Stimulated activated CD8-positive, alpha-beta memory T cell treated with anti-CD3 and anti-CD28 coated beads, Interleukin-2, amount 100 ng/mL, for 1 hour (primary cell): ENCODE measurements at places on chromosomes 5 and 9.

- no peak for DNase-seq
Observed at GRCh38 chr9:2043881-2044462, 28.8 kb downstream of the SMARCA2 start.

DNA sequence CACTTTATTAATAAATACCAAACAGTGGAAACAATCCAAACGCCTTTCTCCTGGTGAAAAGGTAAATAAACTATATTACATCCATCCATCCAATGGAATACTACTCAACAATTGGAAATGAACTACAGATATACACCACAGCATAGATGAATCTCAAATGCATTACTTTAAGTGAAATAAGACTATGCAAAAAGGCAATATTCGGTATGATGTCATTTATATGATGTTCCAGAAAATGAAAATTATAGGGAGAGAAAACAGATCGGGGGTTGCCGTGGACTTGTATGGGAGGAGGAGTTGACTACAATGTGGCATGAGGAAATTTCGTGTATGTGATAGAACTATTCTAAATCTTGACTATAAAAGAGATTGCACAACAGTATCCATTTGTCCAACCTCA is 27.5 kb upstream of the SLIT3 start:
- DNase-seq = no peak

DNA sequence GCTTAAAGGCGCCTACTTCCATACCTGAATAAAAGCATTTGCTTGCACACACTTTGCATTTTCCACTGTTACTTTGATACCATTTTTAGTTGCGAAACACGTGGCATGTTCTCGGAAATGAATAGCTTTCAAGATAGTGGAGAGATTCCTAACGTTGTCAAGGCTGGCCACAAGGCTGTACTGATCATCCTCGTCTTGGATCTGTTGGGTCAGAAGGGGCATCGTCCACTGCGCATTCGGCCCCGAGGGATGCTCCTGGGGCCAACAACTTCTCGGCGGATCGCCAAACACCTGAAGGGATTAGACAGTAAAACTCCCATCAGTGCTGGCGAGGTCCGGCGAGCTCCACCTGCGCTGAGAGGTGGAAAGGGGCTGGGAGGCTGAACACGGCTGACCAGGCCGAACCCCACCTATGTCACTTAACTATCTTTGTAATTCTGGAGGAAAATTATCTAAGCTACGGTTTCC is 599 bp downstream of the RAD1 start:
- DNase-seq = no peak

DNA sequence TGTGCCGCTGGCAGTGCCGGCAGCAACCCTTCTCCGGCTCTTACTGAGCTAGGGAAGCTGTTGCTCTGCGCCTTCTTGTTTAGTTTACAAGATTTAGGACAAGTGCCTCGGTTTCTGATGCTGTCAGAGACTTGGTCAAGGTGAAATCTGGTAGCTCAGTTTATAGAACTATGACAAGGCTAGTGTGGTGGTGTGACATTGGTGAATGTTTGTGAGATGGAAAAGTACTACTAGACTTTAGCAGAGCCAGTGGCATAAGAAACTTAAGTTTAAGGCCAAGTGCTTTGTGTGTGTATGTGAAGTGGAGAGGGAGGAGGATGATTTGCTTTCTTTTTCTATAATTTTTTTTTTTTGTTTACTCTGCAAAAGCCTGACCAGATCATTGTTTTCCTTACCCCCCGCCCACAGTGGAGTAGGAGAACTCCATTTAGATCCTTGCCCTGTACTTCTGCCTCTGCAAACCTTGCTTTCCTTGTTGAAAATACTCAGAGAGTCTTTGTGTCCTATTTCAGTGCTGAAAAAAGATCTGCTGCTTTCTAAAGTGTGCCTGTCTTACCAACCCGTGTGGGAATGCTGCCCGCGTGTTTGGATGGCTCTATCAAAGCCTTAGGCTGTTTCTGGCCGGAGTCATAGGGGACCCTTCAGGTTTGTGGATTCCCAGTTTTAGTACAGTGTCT is 75.9 kb downstream of the TRIO start:
- DNase-seq = no peak

GRCh38 chr9:26786564-26786963 is 106.0 kb downstream of the CAAP1 start:
- DNase-seq = no peak
